ENCODE measurements at places on chromosomes 4 and X.
A peak's percentile ranks its signal among the peaks of the same experiment; 100 is the strongest.

- DNase-seq = no peak
Measured at GRCh38 chrX:41779030-41779564, 55.1 kb downstream of the GPR82 start.

DNA sequence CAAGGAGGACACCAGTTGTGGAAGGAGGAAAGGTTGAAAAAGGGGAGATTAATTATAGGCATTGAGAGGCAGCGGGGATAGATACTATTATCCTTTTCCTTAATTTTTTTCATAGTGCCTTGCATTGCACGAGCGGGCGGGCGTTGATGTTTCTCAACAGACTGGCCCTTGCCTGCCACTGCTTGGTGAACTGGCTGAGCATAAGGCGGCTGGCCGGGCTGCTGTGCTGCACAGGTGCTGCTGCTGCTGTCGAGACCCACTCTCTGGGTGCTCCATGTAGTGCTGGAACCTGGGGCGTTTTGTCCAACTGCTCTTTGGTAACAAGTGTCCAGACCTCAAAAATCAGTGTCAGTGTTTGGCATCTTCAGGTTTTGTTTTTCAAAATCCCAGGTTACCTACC is 83.3 kb upstream of the PAQR3 start:
- DNase-seq = no peak

- DNase-seq = no peak
Measured at GRCh38 chr4:117156806-117157205, 71.4 kb upstream of the TRAM1L1 start.

GRCh38 chr4:1446502-1447386 is 40.5 kb upstream of the NKX1-1 start:
- peak; percentile 84 for DNase-seq

GRCh38 chr4:41820473-41820872 is 71.9 kb upstream of the PHOX2B start:
- no peak for DNase-seq

Measured in chondrocyte (in vitro differentiated cells).